Glutamatergic neuron (in vitro differentiated cells): ENCODE measurements at places on chromosomes 3 and 15.
A peak's percentile ranks its signal among the peaks of the same experiment; 100 is the strongest.

DNA sequence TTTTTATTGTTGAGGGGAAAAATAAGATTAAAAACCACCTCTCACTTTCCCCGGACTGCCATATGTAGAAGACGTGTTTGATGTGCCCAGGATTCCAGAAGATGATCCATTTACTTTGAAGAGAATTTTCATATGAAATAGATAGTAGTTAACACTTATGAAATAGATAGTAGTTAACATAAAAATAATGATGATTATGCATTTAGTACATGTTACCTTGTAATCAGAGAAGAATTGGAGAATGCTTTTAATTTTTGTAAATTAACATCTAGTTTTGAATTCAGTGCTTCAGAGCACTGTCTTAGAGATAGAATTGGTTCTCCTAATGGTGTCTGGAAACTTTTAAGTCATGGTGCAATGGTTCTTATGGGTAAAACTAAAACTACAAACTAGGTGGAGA, 46.1 kb upstream of the CRTC3 start:
- no peak overlapping the region for H3K27ac ChIP-seq
- no peak overlapping the region for H3K4me3 ChIP-seq
- DNase-seq = no peak

- no peak overlapping the region for H3K4me3 ChIP-seq
- no peak overlapping the region for H3K27ac ChIP-seq
- no peak for DNase-seq
- H3K4me1 ChIP-seq = peaks cover 25% of the 10 kb centered on the region
- H3K36me3 ChIP-seq = no peaks in the 10 kb centered on the region
Observed at GRCh38 chr15:84826369-84826823, 9.2 kb downstream of the ALPK3 start.

- no peaks in the 10 kb centered on the region for H3K4me1 ChIP-seq
- no peak overlapping the region for H3K4me3 ChIP-seq
- H3K36me3 ChIP-seq = no peaks in the 10 kb centered on the region
- no peaks in the 10 kb centered on the region for H3K27me3 ChIP-seq
- no peak for DNase-seq
Observed at GRCh38 chr3:36211652-36211999, 168.7 kb upstream of the STAC start.

DNA sequence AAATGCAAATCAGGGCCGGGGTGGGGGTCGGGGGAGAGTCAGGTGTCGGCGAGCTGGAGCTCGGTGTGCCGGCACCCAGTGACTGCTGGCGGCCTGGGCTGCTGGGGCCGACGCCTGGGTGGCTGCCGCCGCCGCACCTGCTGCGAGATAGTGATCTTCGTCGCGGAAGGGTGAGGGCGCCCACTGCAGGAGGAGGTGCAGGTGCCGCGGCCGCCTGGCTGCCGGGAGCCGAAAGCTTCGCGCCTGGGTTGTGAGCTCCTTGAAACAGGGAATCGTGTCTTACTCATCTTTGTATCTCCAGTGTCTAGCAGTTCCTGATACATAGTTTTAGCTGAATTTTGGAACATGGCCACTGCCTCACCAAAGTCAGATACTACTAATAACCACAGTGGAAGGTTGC, 64.0 kb upstream of the CPOX start:
- no peaks in the 10 kb centered on the region for H3K36me3 ChIP-seq
- H3K4me1 ChIP-seq = no peaks in the 10 kb centered on the region
- H3K27ac ChIP-seq = no peak overlapping the region
- DNase-seq = peak; percentile 41
- no peaks in the 10 kb centered on the region for H3K27me3 ChIP-seq
- no peak overlapping the region for H3K4me3 ChIP-seq
